H1 (cell line): ENCODE measurements at places on chromosomes 3 and 15. TPM values are rescaled to one million over a fixed set of nuclear protein-coding genes. Genes with fewer than 3 reads are reported as not detected.
A peak's percentile ranks its signal among the peaks of the same experiment; 100 is the strongest.

- peak; percentile 60 for DNase-seq
- peaks cover 26% of the 10 kb centered on the region for H3K36me3 ChIP-seq
- H3K4me3 ChIP-seq, result peak within 1 kb of the TSS; percentile 84
These were observed at the start of gene TRNT1 for GRCh38 chr3:3126477-3127431. TRNT1 (plus strand) TSS chr3:3126940; CDS start chr3:3129041, 2,101 bp downstream.

DNA sequence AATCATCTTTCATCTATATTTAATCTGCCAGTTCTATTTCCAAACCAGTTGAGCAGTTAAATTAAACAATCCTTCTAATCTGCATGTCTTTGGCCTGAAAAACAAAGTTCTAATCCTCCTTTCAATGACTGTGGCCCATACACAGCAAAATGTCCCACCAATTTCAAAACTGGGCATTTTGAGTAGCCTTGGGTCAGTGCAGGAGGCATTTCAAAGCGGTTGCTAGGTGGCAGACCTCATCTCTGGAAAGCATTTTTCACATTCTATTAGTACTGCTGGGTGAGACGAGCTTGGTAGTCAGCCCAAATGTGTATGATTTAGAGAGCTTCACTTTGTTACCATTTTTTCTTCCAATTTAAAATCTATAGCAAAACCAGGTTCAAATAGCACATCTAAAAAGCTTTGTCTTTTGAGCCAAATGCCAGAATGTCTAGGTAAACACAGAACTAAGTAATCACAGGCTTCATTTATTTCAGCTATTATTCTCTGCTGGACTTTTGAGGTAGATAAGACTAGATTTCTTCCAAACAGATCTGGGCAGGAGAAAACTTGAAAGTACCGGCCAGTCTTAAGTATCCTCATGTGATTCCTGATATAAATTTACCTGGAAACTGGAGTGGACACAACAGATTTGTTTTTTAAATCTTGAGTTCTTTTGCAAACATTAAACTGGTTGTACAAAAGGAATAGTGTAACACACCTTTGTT, 8.9 kb upstream of the ARHGEF26 start:
- H3K27ac ChIP-seq, result no peak overlapping the region
- no peaks in the 10 kb centered on the region for H3K27me3 ChIP-seq
- H3K36me3 ChIP-seq, result no peaks in the 10 kb centered on the region

GRCh38 chr15:77112838-77113504, 42.1 kb upstream of the TSPAN3 start:
- DNase-seq, result peak; percentile 36
- H3K27ac ChIP-seq, result no peak overlapping the region
- no peak overlapping the region for H3K4me3 ChIP-seq
- no peaks in the 10 kb centered on the region for H3K27me3 ChIP-seq
- H3K36me3 ChIP-seq, result no peaks in the 10 kb centered on the region
- H3K4me1 ChIP-seq, result no peaks in the 10 kb centered on the region; the same call in 1 of the 2 replicates

DNA sequence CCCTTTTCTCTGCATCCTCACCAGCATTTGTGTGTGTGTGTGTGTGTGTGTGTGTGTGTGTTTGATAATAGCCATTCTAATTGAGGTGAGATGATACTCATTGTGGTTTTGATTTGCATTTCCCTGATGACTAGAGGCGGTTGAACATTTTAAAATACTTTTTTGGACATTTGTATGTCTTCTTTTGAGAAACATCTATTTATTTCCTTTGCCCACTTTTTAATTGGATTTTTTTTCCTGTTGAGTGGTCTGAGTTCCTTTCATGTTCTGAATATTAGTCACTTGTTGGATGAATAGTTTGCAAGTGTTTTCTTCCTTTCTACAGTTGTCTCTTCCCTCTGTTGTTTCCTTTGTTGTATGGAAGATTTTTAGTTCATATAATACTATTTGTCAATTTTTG, 54.3 kb upstream of the THSD4 start:
- H3K4me1 ChIP-seq, result no peaks in the 10 kb centered on the region
- no peak overlapping the region for H3K4me3 ChIP-seq
- H3K36me3 ChIP-seq, result no peaks in the 10 kb centered on the region
- no peak overlapping the region for H3K27ac ChIP-seq

DNA sequence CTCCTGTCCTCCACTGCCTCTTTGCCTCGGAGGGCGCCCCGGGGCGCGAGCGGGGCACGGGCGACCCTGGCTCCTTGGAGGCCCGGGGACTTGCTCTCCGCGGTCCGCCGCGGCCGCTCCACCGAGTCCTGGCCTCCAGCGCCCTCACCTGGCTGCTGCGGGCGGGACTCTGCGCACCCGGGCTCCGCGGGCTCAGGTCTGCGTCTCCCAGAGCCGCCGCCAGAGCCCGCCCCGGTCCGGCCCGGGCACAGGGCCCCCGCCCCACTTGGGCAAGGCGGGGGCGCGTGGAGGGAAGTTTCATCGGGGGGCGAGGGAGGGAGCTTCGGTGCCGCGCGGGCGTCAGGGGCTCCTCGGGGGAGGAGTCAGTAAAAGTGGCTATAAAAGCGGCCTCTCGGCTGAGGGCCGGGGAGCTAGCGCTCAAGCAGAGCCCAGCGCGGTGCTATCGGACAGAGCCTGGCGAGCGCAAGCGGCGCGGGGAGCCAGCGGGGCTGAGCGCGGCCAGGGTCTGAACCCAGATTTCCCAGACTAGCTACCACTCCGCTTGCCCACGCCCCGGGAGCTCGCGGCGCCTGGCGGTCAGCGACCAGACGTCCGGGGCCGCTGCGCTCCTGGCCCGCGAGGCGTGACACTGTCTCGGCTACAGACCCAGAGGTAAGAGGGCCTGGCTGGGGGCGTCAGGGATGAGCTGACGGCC, at the start of gene CEMIP:
Gene CEMIP (plus strand): TSS at position 407 of the 694 bp plus-strand sequence. CDS start 94,510 bp downstream, outside the sequence.
- H3K27ac ChIP-seq, result no peak within 1 kb of the TSS
- no peaks in the 10 kb centered on the region for H3K36me3 ChIP-seq
- H3K4me1 ChIP-seq, result peaks cover 5% of the 10 kb centered on the region
- H3K4me3 ChIP-seq, result peak within 1 kb of the TSS; percentile 52
- peak; percentile 96 for DNase-seq
- peaks cover 4% of the 10 kb centered on the region for H3K27me3 ChIP-seq

GRCh38 chr3:171842864-171843518, at the start of gene TMEM212:
TMEM212 (plus strand) TSS chr3:171843349; CDS start chr3:171843384, 35 bp downstream.
- H3K4me1 ChIP-seq, result peaks cover 3% of the 10 kb centered on the region; the same call in 1 of the 2 replicates
- no peak for DNase-seq
- no peak within 1 kb of the TSS for H3K4me3 ChIP-seq
- H3K27me3 ChIP-seq, result no peaks in the 10 kb centered on the region
- no peaks in the 10 kb centered on the region for H3K36me3 ChIP-seq

DNA sequence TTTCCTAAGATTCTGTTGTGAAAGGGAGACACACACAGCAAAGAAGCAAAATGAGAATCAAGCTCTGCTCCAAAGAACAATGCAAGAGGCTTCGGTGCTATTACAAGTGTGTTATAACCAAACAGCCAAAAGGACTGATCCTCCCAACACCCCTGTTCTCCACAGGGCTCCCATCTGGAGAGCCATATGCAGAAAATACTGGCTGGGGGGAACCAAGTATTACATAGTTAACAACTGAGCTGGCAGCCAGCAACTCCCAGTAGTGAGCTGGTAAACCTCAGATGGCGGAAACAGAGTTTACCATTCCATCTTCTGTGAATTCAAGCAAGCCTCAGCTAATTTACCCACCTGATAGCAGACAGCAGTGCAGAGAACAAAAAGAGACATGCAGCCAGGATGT, 156.4 kb downstream of the NTRK3 start:
- H3K4me1 ChIP-seq, result no peaks in the 10 kb centered on the region
- H3K4me3 ChIP-seq, result no peak overlapping the region
- no peaks in the 10 kb centered on the region for H3K36me3 ChIP-seq
- no peak for DNase-seq
- H3K27ac ChIP-seq, result no peak overlapping the region
- H3K27me3 ChIP-seq, result no peaks in the 10 kb centered on the region

DNA sequence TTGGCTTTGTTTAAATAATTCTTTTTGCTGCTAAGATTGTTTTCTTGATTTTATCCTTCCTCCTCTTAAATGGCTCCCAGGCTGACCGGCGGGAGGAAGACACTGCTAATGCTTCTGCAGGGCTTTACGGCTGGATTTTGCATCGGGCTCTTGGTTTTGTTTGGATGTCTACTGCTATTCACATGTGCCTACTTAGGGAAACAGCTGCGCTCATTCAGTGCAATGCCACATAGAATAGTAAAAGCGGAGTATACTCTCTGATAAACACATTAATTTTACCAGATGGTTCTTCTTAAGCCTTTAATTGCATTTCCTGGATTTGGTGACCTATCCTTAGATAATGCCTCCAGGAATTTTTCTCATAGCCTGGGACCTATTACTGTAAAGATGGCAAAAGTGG, 146.6 kb downstream of the THSD4 start:
- no peaks in the 10 kb centered on the region for H3K4me1 ChIP-seq
- no peak overlapping the region for H3K4me3 ChIP-seq
- no peaks in the 10 kb centered on the region for H3K36me3 ChIP-seq
- no peak for DNase-seq
- H3K27me3 ChIP-seq, result no peaks in the 10 kb centered on the region

GRCh38 chr3:108835101-108835500, 12.5 kb downstream of the TRAT1 start:
- H3K4me1 ChIP-seq, result no peaks in the 10 kb centered on the region
- no peak for DNase-seq
- H3K4me3 ChIP-seq, result no peak overlapping the region
- no peak overlapping the region for H3K27ac ChIP-seq
- H3K36me3 ChIP-seq, result no peaks in the 10 kb centered on the region
- H3K27me3 ChIP-seq, result no peaks in the 10 kb centered on the region

GRCh38 chr3:197950677-197951061, 679 bp downstream of the RPL35A start:
- H3K36me3 ChIP-seq, result peaks cover 23% of the 10 kb centered on the region
- no peaks in the 10 kb centered on the region for H3K27me3 ChIP-seq
- H3K4me3 ChIP-seq, result peak overlapping the region; percentile 96
- H3K27ac ChIP-seq, result peak overlapping the region; percentile 96
- no peak for DNase-seq
- peaks cover 5% of the 10 kb centered on the region; the same call in 1 of the 2 replicates for H3K4me1 ChIP-seq

DNA sequence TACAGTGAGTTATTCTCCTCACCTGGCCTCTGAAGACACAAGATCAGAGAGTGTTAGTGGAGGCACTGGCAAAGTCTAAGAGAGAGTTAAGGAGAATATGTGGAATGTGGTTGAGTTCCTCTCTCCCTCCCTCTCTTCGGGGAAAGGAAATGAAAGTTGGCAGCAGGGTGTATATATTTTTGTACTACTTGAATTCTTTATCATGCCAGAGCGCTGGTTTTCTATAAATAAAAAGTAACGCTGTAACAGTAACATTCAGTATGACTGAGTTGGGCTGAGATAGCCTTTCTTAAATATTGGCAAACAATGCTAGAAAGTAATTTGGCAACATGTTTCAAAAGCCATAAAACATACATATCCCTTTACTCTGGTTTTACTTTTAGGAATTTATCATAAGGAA, 77.5 kb upstream of the TNFAIP8L3 start:
- H3K36me3 ChIP-seq, result no peaks in the 10 kb centered on the region
- no peak overlapping the region for H3K4me3 ChIP-seq
- no peak for DNase-seq
- no peak overlapping the region for H3K27ac ChIP-seq

PSMD2 gene
- total RNA-seq, result 358 and 363 TPM in 2 replicates

CHL1 gene
- total RNA-seq, result 0.33 and 0.99 TPM in 2 replicates

MYEF2 gene
- total RNA-seq, result 78.2 and 79.2 TPM in 2 replicates

MITF gene
- 1.4 and 1.9 TPM in 2 replicates for total RNA-seq

COL6A5 gene
- total RNA-seq, result 0.06 TPM in 1 of 2 replicates, not detected in the other
